GM23338 (cell line): ENCODE measurements at places on chromosomes 7 and 10. TPM values are rescaled to one million over a fixed set of nuclear protein-coding genes. Genes with fewer than 3 reads are reported as not detected.

DNA sequence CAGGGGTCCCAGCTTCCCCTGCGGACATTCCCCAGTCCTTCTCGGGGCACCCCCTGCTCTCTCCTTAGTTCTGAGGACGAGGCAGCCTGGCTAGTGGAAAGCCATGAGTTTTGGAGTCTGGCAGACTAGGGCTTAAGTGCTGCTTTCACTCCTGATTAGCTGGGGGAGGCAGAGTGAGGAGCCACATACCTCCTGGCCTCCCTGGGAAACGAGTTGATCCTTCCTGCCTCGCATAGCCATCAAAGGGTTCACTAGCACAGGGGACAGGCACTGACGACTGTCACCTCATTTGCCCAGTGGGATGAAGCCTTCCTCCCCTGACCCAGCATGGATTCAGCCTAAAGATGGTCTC is 402.5 kb downstream of the RPS24 start:
- H3K27me3 ChIP-seq: no peaks in the 10 kb centered on the region
- no peak overlapping the region for H3K4me3 ChIP-seq
- H3K36me3 ChIP-seq: no peaks in the 10 kb centered on the region
- DNase-seq: no peak
- H3K4me1 ChIP-seq: no peaks in the 10 kb centered on the region
- H3K27ac ChIP-seq: no peak overlapping the region

GRCh38 chr10:102119417-102120141 is 589 bp downstream of the LDB1 start:
- H3K4me3 ChIP-seq: peak overlapping the region; percentile 95
- no peaks in the 10 kb centered on the region for H3K36me3 ChIP-seq
- peaks cover 56% of the 10 kb centered on the region for H3K4me1 ChIP-seq
- H3K27ac ChIP-seq: peak overlapping the region; percentile 98
- DNase-seq: peak; percentile 82
- no peaks in the 10 kb centered on the region for H3K27me3 ChIP-seq

GRCh38 chr7:12771378-12771877 is 84.0 kb downstream of the ARL4A start:
- peak overlapping the region; percentile 86 for H3K27ac ChIP-seq
- no peaks in the 10 kb centered on the region for H3K36me3 ChIP-seq
- H3K4me1 ChIP-seq: peaks cover 36% of the 10 kb centered on the region
- H3K4me3 ChIP-seq: peak overlapping the region; percentile 9; the same call in 1 of the 2 replicates
- DNase-seq: peak; percentile 39

- no peak overlapping the region for H3K4me3 ChIP-seq
- H3K36me3 ChIP-seq: peaks cover 9% of the 10 kb centered on the region; the same call in 1 of the 2 replicates
- H3K27me3 ChIP-seq: peaks cover 97% of the 10 kb centered on the region
- no peak overlapping the region for H3K27ac ChIP-seq
- no peaks in the 10 kb centered on the region for H3K4me1 ChIP-seq
These were observed 784.5 kb upstream of the ZWINT start for GRCh38 chr10:57145548-57145947.

GRCh38 chr7:152709287-152710152 is 33.6 kb upstream of the XRCC2 start:
- H3K27ac ChIP-seq: no peak overlapping the region
- peaks cover 3% of the 10 kb centered on the region; the same call in 1 of the 2 replicates for H3K36me3 ChIP-seq
- DNase-seq: no peak
- H3K4me1 ChIP-seq: no peaks in the 10 kb centered on the region
- no peak overlapping the region for H3K4me3 ChIP-seq

DNA sequence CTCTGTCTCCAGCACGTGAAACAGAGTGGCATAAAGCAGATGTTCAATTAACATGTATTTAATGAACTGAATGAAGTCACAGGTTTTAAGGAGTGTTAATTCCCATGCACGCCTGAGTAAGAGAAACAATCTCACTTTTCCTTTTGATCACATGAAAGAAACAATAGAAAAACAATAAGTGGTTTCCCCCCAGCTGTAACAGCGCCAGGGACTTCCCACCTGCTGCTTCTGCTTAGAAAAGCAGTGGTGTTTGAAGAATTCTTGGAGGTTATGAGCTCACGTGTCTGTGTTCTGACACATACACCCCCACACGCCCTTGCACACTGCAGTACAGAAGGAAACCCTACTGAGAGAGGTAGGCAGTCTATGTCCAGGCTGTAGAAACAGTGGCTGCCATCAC is 51.3 kb upstream of the FRMD4A start:
- H3K27me3 ChIP-seq: no peaks in the 10 kb centered on the region
- H3K27ac ChIP-seq: no peak overlapping the region
- DNase-seq: no peak
- no peaks in the 10 kb centered on the region for H3K36me3 ChIP-seq

Gene NRCAM
- 3.5 and 6.8 TPM in 2 replicates for total RNA-seq

- no peaks in the 10 kb centered on the region for H3K4me1 ChIP-seq
- no peak overlapping the region for H3K4me3 ChIP-seq
- DNase-seq: no peak
- no peak overlapping the region for H3K27ac ChIP-seq
These were observed 32.2 kb downstream of the SPOCK2 start for GRCh38 chr10:72056113-72056512.

DNA sequence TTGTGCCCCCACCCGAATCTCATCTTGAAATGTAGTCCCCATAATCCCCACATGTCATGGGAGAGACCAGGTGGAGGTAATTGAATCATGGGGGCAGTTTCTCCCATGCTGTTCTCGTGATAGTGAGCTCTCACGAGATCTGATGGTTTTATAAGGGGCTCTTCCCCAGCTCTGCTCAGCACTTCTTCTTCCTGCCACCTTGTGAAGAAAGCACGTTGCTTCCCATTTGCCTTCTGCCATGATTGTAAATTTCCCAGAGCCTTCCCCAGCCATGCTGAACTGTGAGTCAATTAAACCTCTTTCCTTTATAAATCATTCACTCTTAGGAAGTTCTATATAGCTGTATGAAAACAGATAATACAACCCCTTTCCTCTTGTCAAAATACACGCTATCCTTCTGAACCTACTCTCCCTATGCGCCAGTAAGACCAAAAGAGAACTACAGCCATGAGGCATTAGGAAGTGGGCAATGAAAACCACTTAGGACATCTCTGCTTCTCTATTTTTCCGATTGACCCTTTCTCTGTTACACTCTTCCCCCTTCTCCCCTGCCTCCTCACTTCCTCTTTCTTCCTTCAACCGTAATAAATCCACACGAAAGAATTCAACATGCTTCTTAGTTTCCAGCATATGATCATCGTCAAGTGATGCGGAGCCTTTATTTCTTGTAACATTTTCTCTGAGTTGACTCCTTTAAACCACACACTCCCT is 101.2 kb upstream of the WDR11 start:
- no peak for DNase-seq
- H3K36me3 ChIP-seq: no peaks in the 10 kb centered on the region
- no peak overlapping the region for H3K27ac ChIP-seq
- no peaks in the 10 kb centered on the region; the same call in none of the 2 replicates for H3K4me1 ChIP-seq

Gene SSC4D
- 11.4 and 12.7 TPM in 2 replicates for total RNA-seq

- H3K36me3 ChIP-seq: no peaks in the 10 kb centered on the region
- no peak for DNase-seq
- peaks cover 31% of the 10 kb centered on the region for H3K4me1 ChIP-seq
- H3K27ac ChIP-seq: no peak overlapping the region
These were observed 106.4 kb upstream of the GJD4 start for GRCh38 chr10:35498693-35499092.

Gene NANOS1
- total RNA-seq: 2.9 and 7.8 TPM in 2 replicates

GRCh38 chr7:149882248-149883047 is 8.7 kb downstream of the ATP6V0E2 start:
- no peaks in the 10 kb centered on the region for H3K27me3 ChIP-seq
- peaks cover 8% of the 10 kb centered on the region; the same call in 1 of the 2 replicates for H3K4me1 ChIP-seq
- H3K36me3 ChIP-seq: no peaks in the 10 kb centered on the region
- H3K27ac ChIP-seq: no peak overlapping the region

Gene YKT6
- 94.5 and 114 TPM in 2 replicates for total RNA-seq
